Lung (tissue), 17 donors: ENCODE measurements at places on chromosomes 3 and 15.

GRCh38 chr15:49215768-49216739, 46.0 kb downstream of the GALK2 start:
- H3K4me3 ChIP-seq: no peak overlapping the region
- no peaks in the 10 kb centered on the region for H3K27me3 ChIP-seq
- DNase-seq: peak; percentile 28
- H3K36me3 ChIP-seq: peaks cover 6% of the 10 kb centered on the region

DNA sequence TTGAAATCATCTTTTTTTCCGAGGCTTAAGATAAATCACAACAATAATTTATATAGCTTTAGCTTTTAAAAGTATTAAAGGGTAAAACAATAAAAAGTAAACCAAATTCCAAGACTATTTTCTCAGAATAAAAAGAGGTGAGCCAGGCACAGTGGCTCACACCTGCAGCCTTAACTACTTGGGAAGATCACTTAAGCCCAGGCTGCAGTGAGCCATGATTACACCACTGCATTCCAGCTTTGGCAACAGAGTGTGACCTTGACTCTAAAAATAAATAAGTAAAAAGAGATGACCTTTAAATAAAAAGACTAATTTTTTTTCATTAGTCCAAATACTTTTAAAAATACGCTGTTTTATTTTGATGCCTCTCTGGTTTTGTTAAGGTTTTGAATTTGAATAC, 54.4 kb downstream of the C3orf80 start:
- no peak for DNase-seq
- no peak overlapping the region for H3K4me3 ChIP-seq
- H3K27me3 ChIP-seq: no peaks in the 10 kb centered on the region
- no peak overlapping the region for H3K27ac ChIP-seq
- H3K36me3 ChIP-seq: peaks cover 9% of the 10 kb centered on the region
- peaks cover 2% of the 10 kb centered on the region for H3K4me1 ChIP-seq

- DNase-seq: no peak
- no peak overlapping the region for H3K27ac ChIP-seq
- H3K4me3 ChIP-seq: no peak overlapping the region
- H3K36me3 ChIP-seq: no peaks in the 10 kb centered on the region
Observed at GRCh38 chr3:195183071-195183776, 87.7 kb downstream of the XXYLT1 start.

DNA sequence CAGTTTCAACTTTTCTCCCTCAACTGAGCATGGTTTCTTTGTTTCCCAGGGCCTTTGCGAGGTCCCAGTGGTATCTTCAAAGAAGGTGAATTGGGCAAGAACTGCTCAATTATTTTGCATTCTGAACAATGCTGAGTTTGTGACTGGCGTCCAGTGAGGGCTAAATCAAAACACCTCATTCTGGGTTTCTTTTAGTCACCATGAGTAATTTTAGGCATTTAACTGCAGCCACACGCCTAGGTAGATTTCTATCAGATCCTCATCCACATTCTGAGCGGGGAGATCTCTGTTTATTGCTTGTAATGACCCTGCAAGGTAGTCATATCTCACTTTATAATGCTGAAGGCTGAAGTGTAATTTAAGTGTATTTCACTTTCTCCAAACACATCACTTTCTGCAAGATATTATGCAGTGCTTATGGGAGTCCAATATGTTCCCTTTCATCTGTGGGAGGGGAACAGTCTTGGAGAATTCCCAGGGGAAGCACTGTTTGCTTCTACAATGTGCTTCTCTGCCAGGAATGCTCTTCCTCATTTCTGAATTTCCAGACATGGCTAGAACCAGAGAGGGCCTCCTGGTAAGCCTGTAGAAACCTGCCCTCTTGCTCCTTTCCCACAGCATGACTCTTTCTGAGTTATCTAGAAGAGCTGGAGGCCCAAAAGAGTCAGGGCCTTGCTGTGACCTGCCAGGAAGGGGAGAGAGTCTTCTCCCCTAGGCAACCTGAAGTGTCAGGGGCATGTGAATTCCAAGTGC, 91.7 kb downstream of the FRMD4B start:
- H3K4me3 ChIP-seq: no peak overlapping the region
- no peak for DNase-seq
- H3K27me3 ChIP-seq: no peaks in the 10 kb centered on the region
- no peaks in the 10 kb centered on the region for H3K36me3 ChIP-seq
- H3K27ac ChIP-seq: peak overlapping the region; percentile 2
- H3K4me1 ChIP-seq: no peaks in the 10 kb centered on the region

DNA sequence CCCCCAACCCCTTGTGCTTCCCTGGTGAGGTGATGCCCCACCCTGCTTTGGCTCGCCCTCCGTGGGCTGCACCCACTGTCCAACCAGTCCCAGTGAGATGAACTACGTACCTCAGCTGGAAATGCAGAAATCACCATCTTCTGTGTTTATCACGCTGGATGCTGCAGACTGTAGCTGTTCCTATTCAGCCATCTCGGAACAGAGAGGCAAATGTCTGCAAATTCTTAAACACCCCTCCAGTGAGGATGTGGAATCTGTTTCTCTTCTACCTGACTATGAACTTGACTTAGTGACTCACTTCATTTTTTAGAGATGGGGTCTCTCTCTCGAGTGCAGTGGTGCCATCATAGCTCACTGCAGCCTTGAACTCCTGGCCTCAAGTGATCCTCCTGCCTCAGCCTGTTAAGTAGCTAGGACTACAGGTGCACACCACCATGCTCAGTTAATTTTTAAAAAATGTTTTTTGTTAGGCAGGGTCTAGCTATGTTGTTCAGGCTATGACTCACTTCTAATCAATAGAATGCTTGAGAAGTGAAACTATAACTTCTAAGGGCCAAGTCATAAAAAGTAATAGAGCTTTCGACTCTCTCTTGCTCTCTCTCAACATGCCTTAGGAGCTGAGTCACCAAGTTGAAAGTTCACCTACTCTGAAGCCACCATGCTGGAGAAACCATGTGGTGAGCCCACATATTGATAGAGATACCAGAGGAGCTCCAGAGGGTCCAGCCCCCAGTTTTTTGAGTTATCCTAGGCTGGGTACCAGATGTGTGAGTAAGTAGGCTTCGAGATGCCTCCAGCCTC, 11.5 kb upstream of the PARP14 start:
- H3K36me3 ChIP-seq: no peaks in the 10 kb centered on the region
- no peaks in the 10 kb centered on the region for H3K27me3 ChIP-seq
- no peak for DNase-seq
- no peak overlapping the region for H3K4me3 ChIP-seq
- H3K4me1 ChIP-seq: no peaks in the 10 kb centered on the region
- H3K27ac ChIP-seq: no peak overlapping the region

DNA sequence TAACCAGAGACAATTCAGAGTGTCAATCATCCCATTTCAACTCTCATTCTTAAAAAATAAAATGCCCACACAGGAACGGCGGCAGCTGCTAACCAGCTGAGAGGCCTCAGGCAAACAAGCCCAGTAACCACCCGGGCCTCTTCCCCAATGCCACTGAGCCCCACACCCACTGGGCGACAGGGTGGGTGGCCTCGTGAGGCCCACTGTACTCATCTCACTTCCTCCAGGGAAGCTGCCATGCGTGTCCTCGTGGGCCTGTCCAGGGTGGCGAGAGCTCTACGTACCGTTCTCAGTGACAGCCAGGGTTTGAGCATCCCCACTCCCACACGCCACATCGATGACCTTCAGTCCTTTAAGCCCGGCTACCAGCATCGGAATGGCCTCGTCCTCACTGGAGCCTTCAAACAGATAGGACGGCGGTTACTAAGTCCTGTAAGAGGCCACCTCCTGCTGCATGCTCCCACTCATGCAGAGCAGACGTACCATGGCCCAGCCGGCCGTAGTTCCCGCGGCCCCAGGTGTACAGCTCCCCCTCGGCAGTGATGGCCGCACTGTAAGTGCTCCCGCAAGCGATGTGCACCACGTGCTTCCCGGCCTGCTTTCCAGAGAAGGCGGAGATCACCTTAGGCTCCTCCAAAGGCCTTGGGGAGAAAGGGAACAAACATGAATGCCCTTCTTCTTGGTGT, 56.5 kb downstream of the HERC2 start:
- no peak overlapping the region for H3K4me3 ChIP-seq
- DNase-seq: no peak
- no peak overlapping the region for H3K27ac ChIP-seq

DNA sequence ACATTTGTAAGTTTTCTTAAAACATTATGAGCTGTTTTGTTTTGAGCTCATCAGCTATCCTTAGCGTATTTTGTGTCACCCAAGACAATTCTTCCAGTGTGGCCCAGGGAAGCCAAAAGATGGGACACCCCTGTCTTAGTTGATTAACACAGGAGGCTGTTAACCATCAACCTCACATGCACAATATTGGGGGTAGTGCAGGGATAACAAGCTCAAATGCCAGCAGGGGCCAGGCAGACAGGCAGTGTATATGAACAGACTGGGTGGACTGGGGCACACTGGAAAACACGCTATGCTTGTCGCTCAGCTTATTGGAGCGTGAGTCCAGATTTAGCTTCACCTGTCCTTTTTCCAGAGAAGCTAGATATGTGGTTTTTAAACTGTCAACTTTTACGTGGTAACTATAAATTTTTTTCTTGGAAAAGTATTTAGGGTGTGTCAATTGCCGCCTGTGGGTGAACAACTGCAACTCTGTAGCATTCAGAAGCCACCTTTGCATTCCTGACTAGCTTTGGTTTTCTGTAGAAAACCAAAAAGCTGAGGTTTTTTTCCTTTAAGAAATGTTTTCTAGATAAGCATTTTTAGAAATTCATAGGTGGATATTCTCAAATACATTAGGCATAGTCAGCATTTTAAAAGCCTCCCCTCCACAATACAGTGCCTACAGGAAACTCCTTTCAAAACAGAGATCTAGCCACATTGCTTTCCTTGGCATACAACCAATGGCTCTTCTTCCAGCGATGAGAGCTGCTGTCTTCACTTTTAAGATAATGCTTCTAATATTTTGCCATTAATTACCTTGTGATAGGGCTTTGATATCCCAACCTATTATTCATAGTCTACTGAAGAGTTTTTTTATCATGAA, 14.6 kb downstream of the PSMD6 start:
- no peak for DNase-seq
- no peaks in the 10 kb centered on the region for H3K27me3 ChIP-seq
- H3K27ac ChIP-seq: no peak overlapping the region
- H3K4me1 ChIP-seq: no peaks in the 10 kb centered on the region
- peaks cover 81% of the 10 kb centered on the region for H3K36me3 ChIP-seq
- no peak overlapping the region for H3K4me3 ChIP-seq

- H3K4me3 ChIP-seq: no peak overlapping the region
- H3K27me3 ChIP-seq: no peaks in the 10 kb centered on the region
- no peak for DNase-seq
- no peaks in the 10 kb centered on the region for H3K4me1 ChIP-seq
- H3K36me3 ChIP-seq: no peaks in the 10 kb centered on the region
Observed at GRCh38 chr3:64027658-64028057, 4.4 kb upstream of the PSMD6 start.

DNA sequence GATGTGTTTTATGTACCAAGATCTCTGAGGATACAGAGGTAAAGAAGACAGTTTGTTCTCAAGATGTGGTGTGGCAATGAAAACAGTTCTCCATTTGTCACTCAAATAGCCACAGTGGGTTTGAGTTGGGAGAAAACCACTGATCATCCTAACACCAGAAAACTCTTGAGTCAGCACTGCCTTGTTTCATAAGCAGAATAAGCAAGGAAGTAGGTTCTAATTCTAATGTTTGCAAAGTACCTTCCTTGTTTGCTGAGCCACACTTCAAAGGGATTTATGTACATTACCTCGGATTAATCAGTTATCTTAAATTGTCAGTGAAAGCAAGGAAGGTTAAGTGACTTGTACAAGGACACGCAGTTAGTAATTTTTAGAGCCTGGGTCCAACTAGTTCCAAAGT, 107.8 kb upstream of the BOC start:
- H3K4me3 ChIP-seq: no peak overlapping the region
- peaks cover 5% of the 10 kb centered on the region for H3K4me1 ChIP-seq
- no peaks in the 10 kb centered on the region for H3K36me3 ChIP-seq
- H3K27me3 ChIP-seq: no peaks in the 10 kb centered on the region

DNA sequence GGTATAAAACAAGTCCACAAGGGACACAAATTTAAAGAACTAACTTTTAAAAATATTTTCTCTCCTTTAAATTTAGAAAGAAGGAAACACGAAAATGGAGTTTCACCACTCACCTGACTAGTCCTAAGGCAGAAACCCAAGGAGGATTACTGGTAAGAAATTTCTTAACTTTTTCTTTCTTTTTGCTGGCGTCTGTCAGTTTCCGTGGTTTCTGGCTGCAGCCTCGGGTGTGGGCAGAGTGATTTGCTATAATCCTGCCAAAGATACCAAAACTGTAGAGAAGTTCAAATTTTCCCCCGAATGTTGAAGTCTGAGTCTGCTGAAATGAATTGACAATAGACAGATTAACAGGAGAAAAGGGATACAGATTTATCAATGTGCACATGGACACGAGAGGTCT, 843.6 kb upstream of the ALCAM start:
- H3K27ac ChIP-seq: no peak overlapping the region
- DNase-seq: no peak
- no peaks in the 10 kb centered on the region for H3K36me3 ChIP-seq
- no peak overlapping the region for H3K4me3 ChIP-seq
- H3K27me3 ChIP-seq: no peaks in the 10 kb centered on the region

GRCh38 chr3:99536555-99537314, 101.7 kb upstream of the COL8A1 start:
- peak; percentile 47 for DNase-seq
- H3K36me3 ChIP-seq: no peaks in the 10 kb centered on the region
- H3K4me1 ChIP-seq: peaks cover 2% of the 10 kb centered on the region
- no peaks in the 10 kb centered on the region for H3K27me3 ChIP-seq

DNA sequence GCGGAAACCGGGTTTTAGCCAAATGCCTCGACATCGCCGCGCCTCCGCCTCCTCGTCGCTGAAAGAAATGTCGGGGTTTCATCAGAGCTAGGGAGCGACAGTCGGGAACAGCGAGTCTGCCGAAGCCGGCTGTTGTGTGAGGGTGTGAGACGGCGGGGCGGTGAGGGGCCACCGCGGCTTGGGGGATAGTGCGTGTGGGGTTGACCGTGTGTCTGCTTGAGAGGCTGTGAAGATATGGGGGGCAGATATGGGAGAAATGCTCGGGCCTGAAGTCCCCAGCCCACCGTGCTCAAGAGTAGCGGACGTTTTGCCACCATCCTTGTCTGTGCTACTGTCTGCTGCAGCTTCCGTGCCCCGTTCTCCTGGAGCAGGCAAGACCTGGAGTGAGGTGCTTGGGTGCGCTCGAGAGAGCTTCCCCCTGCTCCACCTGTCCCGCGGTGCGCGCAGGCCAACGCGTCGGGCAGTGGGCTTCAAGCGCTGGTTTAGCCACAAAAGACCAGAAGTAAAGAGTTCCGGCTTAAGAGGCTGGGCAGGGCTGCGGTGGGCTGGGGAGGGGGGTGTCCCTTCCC, 716 bp upstream of the ISLR2 start:
- H3K4me1 ChIP-seq: peaks cover 20% of the 10 kb centered on the region
- DNase-seq: no peak
- H3K4me3 ChIP-seq: no peak overlapping the region

DNA sequence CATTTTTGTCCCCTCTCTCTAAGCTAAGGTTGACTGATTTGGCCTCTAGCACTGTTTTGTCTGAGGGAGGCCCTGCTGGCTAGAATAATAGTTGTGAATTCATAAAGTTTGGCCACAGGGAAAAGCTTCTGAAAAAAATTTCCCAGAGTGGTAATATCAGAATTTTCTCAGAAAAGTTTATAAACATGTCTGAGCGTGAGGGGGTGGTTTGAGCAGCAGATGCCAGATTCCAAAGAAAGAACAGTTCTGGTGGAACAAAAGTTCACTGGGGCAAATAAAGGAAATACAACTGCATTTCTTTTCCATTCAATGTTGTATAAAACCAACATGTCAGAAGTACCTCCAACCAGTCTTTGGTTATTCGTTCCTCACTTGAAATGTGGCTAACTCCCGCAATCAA, 61.2 kb downstream of the CLDN1 start:
- no peak overlapping the region for H3K4me3 ChIP-seq
- H3K36me3 ChIP-seq: no peaks in the 10 kb centered on the region
- peaks cover 5% of the 10 kb centered on the region for H3K4me1 ChIP-seq
- H3K27me3 ChIP-seq: no peaks in the 10 kb centered on the region

GRCh38 chr15:76753131-76753530, 152.0 kb downstream of the SCAPER start:
- H3K27me3 ChIP-seq: no peaks in the 10 kb centered on the region
- no peak overlapping the region for H3K27ac ChIP-seq
- no peaks in the 10 kb centered on the region for H3K4me1 ChIP-seq
- H3K4me3 ChIP-seq: no peak overlapping the region
